CD8-positive, alpha-beta T cell (primary cell): ENCODE measurements at places on chromosomes 1 and 21.

DNA sequence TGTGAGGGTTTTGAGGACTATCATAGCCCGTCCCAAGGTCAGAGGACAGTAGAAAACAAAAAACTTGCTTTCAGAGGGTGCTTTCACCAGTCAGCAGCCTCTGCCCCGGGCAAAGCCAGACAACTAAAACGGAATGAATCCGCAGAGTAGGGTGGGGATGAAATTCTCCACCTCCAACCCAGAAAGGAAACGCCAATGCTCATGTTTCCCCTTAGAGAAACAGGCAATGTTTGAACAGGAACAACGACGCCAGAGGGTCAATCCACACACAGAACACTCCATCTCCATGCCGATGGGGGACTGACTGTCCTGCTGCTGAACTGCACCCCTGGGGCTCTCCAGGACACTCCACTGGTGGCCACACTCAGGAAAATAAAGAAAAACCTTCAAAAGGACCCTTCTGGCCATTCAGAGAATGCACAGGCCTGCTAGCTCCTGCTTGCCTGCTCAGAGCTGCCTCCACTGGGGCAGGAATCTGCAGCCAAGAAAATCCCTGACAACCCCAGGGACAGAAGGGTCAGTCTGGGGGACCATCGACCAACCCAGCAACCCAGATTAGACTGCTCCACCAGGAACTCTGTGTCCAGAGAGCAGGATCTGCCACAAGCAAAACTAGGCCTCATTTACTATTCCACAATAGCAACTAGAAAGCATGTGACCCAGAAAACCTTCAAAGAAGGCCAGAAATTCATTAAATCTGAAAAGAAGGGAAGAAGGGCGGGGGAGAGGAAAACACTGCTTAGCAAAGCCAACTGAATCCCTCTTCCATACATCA is 116.0 kb downstream of the TOMM20 start:
- DNase-seq = no peak

- DNase-seq = no peak
Measured at GRCh38 chr1:6635910-6636760, 11.5 kb downstream of the THAP3 start.

DNA sequence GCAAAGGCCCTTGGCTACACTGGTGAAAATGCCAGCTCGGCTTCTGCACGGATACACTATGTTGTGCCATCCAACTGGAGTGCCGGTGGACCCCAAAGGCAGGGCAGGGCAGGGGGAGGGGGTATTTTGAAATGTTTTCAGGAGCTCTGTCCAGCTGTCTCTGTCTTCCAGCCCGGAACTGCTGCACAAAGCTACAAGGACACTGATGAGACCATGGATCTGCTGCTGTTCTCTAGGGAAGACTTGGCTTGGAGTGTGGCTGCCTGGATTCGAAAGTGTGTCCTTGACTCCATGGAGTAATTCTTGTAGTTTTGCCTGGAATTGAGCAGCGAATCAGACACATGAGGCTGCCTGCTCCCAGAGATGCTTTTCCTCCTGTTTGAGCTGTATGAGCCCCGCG is 42.4 kb downstream of the TTC39A start:
- no peak for DNase-seq

DNA sequence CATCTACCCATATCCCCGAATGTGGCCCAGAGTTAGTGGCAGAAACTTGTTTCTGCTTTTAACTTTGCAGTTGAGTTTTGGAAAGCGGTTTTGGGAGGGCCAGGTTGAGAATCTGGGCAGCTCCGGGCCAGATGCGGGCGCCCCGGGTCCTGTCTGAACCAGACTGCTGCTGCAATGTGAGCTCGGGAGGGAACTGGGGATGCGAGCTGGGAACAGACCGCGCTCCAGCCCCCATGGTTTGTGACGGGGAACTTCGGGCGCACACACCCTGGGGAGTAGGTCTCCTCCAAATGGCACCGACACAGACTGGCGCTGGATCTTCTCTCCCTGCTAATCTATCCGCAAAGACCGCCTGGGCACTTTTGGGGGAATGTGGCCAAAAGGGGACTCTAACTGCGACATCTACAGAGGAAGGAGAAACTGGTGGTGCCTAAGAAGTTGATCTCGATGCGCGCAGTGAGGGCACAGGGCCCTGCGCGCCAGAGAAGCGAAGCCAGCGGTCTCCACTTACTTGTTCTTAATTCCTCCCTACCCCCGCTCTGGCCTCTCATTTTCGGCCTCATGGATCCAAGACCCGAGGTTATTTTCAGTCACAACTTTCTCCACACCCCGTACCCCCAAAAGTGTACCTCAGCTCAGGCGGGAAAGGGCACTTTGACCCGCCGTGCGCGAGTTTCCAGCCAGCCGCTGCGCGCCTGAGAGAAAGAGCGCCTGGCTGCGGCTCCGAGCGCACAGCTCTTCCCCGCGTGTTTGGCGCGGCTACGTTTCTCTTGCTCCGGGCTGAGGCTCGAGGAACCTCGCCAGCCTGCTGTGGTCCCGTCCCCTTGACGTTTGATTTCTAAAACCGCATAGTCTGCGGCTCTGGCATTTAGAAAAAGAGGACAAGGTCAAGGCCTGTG is 411.0 kb upstream of the ESRRG start:
- DNase-seq = no peak

DNA sequence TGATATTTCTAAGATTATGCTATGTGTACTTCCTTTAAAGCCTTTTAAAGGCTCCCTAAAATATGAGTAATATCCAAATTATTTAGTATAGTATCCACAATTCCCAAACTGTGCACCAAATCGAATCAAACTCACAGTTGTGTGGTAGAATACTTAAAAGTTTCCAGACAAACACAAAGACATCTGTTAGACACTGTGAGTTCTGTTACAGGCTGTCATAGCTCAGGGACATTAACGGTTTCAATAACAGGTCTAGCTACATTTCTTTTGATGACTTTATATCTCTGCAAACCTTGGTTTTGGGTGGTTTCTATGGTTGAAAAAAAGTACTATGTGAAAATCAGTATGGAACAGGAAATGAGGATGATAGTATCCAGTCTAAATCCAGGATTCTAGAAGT is 36.9 kb upstream of the NEK7 start:
- no peak for DNase-seq

GRCh38 chr1:4093856-4094565 is 193.9 kb upstream of the C1orf174 start:
- DNase-seq = no peak

- DNase-seq = no peak
Measured at GRCh38 chr1:100575406-100575805, 37.5 kb downstream of the GPR88 start.

GRCh38 chr1:6129313-6129712 is 50.8 kb downstream of the CHD5 start:
- DNase-seq = no peak

DNA sequence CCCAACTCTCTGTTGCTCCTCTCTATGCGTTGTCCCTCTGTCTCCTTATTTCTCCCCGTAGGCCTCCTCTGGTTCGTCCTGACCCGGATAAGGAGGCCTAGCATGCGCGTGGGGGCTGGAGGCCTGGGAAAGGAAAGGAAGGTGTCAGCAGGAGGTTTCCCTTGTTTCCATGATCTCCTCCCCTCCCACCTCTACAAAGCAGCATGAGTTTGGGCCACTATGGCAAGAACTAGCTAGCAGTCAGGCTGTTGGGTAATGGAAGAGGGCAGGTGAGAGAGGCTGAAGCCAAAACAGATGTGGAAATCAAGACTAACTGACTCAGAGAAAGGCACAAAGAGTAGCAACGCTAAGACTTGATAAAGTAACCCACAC is 687 bp upstream of the SEMA6C start:
- DNase-seq = no peak

DNA sequence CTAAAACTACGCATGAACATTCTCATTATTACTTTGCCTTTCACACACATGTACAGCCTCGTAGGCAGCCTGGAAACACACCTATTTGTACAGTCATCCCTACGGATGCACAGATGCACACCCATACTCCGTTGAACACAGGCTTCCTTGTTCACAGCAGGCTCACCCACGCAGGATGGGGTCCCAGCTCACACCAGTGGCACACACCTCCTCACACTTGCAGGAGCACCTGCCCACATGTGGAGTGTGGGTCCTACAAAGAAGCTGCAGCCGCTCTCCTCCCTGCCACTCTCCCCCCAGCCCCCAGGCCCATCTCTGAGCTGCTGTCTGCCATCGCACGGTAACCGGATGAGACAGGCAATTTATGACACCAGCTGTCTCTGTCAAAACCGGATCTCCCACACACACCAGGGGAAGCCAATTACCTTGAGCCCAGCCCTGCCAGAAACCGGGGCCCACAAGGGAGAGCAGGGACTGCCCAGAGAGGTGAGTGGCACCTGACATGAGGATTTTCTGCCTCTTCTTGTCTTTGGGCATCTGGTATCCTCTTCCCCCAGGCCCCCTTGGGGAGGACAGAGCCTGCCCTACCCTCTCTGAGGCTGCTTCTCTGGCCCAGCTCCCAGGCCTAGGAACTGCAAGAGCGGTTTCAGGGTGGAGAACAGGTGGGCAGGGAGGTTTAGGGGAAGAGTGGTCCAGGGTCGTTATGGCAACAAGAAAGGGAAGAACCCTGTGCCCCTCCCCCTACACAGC is 175.4 kb downstream of the IGSF21 start:
- DNase-seq = no peak

DNA sequence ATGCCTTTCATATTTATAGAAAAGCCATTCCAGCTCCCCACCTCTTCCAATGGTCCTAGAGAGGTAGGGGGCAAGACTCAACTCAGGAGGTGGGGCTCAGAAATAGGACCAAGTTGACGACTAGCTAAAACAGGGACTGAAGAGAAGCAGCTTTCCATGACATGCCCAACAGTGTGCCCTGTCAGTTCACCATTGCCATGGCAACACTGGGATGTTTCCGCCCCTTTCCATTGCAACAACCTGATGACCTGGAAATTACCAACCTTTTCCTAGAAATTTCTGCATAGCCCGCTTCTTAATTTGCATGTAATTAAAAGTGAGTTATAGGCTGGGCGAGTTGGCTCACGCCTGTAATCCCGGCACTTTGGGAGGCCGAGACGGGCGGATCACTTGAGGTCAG is 22.4 kb upstream of the INTS3 start:
- DNase-seq = no peak

DNA sequence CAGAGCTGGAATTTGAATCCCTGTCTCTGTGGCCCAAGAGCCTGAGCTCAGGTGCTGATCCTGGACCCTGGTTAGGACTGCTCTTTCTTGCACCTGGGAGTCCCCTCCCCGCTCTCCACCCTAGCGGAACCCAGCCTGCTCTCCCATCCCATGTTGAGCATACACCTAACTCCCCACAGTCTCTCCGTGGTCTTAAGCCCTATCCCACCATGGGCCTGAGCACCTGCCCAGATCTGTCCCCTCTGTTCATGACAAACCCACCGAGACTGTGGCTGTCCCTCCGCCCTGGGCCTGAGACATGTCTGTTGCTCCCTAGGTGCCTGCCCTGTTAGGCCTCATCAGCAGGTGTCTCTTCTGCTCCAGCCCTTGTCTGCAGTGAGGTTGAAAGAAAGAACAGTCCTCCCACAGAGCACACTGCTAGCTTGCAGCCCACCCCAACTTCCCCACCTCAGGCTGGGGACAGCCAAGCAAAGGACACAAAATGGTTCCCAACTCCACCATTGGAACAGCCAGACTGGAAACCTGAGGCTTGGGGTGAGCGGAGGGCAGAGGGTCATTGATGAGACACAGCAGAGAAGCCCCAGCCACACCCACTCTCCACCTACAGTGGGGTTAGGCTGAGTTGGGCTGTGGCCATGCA is 118.5 kb downstream of the MATN1 start:
- no peak for DNase-seq

DNA sequence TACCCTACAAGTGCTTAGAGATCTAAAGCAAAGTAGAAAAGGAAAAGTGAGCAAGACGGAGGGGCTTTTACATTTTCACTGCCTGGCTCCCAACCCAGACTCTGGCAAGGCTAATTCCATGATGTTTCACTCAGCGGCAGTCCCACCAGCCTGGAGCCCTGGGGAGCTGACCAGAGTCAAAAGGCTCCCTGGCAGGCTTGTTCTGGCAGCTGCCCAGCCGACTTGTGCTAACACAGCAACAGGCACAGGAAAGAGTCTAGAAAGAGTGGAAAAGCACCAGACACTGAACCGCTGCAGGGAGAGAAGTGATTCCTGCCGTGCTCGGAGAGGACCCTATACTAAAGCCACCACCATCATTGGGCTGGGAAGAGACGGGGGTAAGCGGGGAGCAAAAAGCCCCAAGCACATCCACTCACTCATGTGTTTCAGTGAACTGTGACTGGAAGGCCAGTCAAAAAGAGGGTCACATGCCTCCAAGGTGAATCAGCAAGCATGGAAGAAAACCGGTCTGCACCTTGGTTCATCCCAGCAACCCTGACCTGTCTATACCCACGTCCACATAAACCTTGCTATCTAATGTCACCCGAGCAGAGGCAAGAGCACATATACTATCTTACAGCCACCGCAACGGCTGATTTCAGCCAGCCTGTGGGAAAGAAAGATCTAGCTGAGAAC is 8.0 kb downstream of the SMIM12 start:
- DNase-seq = no peak

- no peak for DNase-seq
Measured at GRCh38 chr1:241637604-241638003, 2.6 kb downstream of the CHML start.

- no peak for DNase-seq
Measured at GRCh38 chr1:20141466-20141865, 2.3 kb downstream of the PLA2G2F start.

- no peak for DNase-seq
Measured at GRCh38 chr1:68157416-68157815, 74.9 kb downstream of the WLS start.

DNA sequence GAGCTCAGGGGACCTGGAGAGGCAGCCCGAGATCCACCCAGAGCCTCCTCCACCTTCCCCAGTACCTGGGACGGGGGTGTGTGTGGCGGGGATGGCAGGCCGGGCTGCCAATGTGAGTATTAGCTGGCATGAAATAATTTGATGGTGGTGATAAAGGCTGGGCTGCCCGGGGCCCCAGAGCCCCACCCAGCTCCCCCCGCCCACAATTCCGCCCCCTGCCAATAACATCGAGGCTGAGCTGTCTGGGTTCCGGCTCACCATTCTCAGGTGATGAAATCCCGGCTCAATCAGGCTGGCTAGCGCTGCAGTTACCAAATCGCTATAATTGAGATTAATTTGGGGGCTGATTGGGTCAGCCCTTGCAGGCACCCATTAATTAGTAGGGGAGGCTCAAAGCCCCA is 103.8 kb upstream of the CASZ1 start:
- no peak for DNase-seq

GRCh38 chr1:228145463-228146416 is 4.0 kb upstream of the GJC2 start:
- no peak for DNase-seq

- no peak for DNase-seq
Measured at GRCh38 chr1:17004466-17005364, 7.0 kb downstream of the ATP13A2 start.

DNA sequence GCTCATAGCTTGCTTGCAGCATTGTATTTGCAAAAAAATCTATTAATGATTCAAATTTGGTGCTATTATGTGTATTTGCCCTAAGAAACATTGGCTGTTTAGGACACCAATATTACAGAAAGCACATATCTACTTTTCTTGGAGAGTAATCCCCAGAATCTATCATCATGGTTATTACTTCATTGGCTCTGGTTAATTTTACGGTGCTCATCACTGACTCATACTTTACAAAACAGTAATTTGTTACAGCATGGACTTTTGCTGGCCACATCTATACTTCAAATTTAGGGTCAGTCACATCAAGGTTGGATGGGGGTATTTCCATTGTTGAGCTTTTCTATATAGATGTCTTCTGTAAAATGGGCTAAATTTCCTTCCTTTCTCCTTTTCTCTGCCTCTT is 45.7 kb downstream of the SH3GLB1 start:
- DNase-seq = no peak

GRCh38 chr1:26541816-26542711 is 12.5 kb downstream of the RPS6KA1 start:
- peak; percentile 62 for DNase-seq
